ENCODE measurements at places on chromosomes 1 and 21.

DNA sequence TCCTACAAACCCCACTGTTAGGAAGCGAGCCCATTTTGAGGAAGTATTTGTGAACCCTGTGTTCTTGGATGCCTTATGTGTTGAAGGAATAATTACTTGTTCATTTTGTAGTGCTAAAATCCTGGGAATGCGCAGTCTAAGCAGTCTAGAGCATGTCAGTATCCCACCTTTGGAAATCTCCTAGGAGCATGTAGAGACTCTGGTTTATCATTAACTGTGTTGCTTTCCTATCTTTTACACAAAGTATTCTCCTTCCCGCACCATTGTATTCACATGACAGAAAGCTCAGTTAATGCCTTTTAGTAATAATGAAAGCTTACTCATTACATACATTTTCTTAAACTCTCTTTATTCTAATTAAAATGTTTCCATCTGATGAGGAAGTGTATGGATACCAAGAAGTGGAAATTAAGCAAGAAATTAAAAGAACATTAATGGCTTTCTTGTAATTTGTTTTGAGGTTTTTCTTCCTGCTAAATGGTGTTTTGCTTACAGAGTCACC, 99.4 kb downstream of the CAMTA1 start:
- no peak for DNase-seq

DNA sequence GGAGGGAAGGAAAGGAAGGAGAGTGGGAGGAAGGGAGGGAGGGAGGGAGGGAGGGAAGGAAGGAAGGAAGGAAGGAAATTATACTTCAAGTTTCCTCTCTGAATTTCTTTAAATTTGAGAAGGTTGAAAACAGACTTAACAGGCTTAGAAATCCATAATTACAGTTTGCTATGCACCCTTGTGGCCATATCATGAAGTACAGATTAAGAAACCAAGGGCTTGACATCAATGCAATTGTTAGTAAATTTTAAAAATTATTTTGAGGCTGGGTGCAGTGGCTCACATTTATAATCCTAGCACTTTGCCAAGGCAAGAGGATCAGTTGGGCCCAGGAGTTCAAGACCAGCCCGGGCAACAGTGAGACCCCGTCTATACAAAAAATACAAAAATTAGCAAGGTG, 14.4 kb downstream of the ANP32E start:
- peak; percentile 52 for DNase-seq

DNA sequence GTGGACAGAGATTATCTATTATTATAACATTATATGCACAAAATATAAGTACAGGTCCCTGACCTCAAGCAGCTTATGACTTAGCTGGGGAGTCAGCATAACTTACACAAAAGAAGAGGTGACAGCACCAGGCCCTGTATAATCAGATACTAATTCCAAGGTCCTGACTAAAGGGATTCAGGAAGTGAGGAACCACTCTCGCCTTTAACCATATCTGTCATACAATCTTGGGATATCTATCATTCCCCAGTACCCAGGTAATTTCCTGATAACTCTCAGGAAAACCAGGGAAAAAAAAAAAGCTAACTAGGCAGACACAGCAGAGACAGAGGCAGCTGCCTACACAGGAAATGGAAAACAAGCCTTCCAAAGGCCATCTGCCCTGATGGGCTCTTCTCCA, 78.5 kb upstream of the CAMK1G start:
- DNase-seq, result no peak

DNA sequence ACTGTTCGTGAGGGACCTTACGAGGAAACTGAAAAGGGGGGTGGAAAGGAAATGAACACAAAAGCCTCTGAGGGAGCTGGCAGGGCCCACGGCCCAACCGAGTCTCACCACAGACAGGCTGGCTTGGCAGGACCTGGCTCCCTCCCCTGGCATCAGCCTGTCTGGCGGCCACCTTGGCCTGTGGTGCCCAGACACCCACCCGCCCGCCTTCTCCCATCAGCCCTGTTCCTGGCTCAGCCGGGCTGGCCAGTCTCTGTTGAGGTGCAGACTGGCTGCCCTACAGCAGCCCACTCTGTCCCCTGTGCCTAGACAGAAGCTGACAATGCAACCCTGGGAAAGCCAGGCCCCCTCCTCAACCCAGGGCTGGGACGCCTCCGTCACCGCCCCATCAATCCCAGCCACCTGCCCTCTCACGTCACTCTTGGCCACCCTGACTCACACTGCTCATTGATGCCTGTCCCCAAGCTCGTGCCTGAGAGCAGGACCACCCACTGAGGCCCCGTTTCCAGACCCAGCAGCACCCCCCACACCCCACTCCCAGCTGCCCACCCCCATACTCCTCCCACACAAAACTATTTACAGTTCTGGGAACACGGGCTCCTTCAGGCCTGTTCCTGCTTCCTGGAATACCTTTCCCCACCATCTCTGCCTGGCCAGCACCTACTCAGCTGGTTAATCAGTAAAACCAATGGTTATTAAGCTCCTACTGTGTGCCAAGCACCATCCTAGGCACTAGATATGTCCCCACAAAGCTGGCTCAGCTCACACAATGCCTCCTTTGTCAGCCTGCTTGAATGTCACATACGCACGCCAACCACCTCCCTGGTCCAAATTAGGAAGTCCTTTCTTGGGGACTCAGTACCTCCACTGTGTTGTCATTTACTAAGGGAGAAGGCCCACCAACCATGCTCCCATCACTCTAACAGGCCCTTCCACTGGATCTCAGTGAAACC, 22.7 kb downstream of the SDC3 start:
- DNase-seq, result no peak

- no peak for DNase-seq
Measured at GRCh38 chr1:10784998-10785727, 11.3 kb downstream of the CASZ1 start.

- DNase-seq, result no peak
Measured at GRCh38 chr1:46592823-46593222, 11.2 kb downstream of the MKNK1 start.

GRCh38 chr1:16442265-16442664, 1.7 kb downstream of the NECAP2 start:
- peak; percentile 16 for DNase-seq

DNA sequence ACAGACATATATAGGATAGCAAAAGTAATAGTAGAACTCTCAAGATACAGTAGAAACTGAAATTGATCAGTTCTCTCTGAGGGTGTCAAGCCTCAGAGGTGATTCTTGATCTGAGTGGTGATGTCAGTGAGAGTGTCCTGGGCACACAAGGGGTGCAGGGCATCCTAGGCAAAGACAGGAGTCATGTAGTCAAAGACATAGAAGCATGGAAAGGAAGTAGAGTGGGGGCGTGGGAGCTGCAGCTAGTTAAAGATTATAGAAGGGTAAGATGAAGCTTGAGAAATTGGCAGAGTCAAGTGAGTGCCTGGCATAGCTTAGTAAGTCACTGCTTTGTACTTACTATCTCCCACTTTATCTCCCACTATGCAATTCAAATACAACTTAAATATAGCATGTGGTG, 22.8 kb downstream of the CDC7 start:
- DNase-seq, result no peak

GRCh38 chr1:213166852-213167251, 115.8 kb downstream of the RPS6KC1 start:
- no peak for DNase-seq

DNA sequence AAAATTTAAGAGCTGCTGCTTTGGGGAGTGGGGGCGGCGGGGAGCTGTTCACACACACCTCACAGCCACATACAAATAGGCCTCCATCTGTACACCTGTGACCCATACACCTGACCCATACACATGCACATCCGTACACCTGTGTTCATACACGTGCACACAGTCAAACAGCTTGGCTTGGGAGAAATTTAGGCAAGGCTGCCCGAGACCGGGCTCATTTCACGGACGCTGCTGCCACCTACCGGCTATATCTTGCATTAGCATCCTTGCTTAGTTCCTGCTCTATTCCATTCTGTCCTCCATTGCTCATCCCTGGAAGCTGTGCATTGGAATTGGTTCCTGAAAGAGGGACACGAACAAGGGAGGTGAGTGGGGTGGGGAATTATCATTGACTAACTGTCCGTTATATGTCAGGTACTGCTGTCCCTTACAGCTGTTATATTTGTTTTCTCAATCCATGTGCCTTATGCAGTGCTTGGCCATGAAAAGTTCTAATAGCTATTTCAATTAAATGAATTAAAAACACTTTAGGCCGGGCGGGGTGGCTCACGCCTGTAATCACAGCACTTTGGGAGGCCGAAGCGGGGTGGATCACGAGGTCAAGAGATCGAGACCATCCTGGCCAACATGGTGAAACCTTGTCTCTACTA, 37.1 kb upstream of the EPB41 start:
- peak; percentile 82 for DNase-seq

- DNase-seq, result no peak
Measured at GRCh38 chr21:45893740-45894449, 87.7 kb upstream of the COL6A1 start.

DNA sequence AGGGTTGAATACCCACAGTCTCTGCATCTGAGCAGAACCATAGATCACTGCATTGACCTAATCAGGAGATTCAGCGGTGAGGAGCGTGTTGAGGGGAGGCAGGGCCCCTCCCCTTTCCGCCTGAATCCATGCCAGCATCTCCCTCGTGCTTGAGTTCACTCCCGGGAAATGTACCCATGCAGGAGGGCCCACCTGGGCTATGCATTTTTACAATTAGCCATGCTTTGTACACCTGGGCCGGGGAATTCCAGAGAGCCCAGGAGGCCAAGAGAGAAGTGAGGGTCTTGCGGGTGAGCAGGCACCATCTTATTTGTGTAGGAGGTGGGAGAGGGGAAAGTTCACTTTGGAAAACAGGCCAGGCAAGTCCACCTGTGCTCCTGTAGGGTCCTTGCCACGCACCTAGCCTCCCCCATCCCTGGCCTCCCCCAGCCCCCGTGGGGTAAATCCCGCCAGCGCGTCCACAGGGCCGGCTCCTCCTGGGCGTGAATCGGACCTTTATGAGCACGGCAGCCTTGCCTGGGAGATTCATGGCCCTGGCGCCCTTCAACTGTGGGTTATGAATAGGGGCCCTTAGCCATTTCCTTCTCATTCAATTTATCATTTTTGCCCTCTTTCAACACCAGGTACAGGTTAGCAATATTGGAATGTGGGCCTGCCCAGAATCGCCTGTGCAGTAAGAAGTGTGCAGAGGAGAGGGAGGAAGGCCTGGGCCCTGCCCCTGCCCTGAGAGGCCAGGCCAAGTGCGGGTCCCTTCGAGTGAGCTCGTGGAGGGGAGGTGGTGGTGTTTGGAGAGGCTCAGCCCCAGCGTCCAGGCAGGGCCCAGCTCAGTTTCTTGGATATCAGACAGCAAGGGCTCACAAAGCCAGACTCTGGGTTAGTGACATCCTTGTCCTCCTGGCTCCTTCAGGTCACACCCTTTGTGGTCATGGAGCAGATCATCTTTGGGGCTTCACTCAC, 84.4 kb upstream of the ACTRT2 start:
- no peak for DNase-seq

- DNase-seq, result peak; percentile 53
Measured at GRCh38 chr21:43865540-43866259, 677 bp downstream of the AGPAT3 start.

GRCh38 chr1:10429868-10430215, 391 bp upstream of the CENPS start:
- peak; percentile 28 for DNase-seq

All from hematopoietic multipotent progenitor cell treated with erythropoietin and hydrocortisone succinate and interleukin-3 and kit ligand, for 8 days (in vitro differentiated cells).